Adipose tissue (tissue), 3 donors: ENCODE measurements at places on chromosomes 5 and 9. TPM values are rescaled to one million over a fixed set of nuclear protein-coding genes. Genes with fewer than 3 reads are reported as not detected.

Gene SPINK13
- polyA plus RNA-seq: not detected

Gene ADAMTS12
- 0.74 TPM for polyA plus RNA-seq

Gene SLC34A1
- not detected for polyA plus RNA-seq

Gene EQTN
- polyA plus RNA-seq: not detected

Gene RALGPS1
- 0.56 TPM for polyA plus RNA-seq

Gene MAP1B
- polyA plus RNA-seq: 1.4 TPM

Gene AGXT2
- polyA plus RNA-seq: not detected

Gene ADGRV1
- polyA plus RNA-seq: 1.6 TPM

Gene C9
- polyA plus RNA-seq: not detected

Gene PCDHA13
- 0.11 TPM for polyA plus RNA-seq

Gene UCK1
- polyA plus RNA-seq: 25.4 TPM

Gene AK1
- polyA plus RNA-seq: 85.4 TPM

Gene RETREG1
- 46.8 TPM for polyA plus RNA-seq

Gene PCDHA11
- 0.03 TPM for polyA plus RNA-seq

Gene PCDHGA9
- polyA plus RNA-seq: 0.67 TPM

Gene SLC28A3
- 0.68 TPM for polyA plus RNA-seq

Gene MEF2C
- 3.3 TPM for polyA plus RNA-seq

Gene ENG
- polyA plus RNA-seq: 37.9 TPM

Gene SCAI
- polyA plus RNA-seq: 0.84 TPM

Gene BAAT
- polyA plus RNA-seq: not detected

Gene APBA1
- 1.8 TPM for polyA plus RNA-seq

Gene STOML2
- 67.7 TPM for polyA plus RNA-seq

Gene DNAH5
- polyA plus RNA-seq: 0.85 TPM

Gene ERCC8
- 3.9 TPM for polyA plus RNA-seq

Gene SIT1
- polyA plus RNA-seq: 3.3 TPM
